Effector CD4-positive, alpha-beta T cell (primary cell): ENCODE measurements at places on chromosomes 7 and 10.

DNA sequence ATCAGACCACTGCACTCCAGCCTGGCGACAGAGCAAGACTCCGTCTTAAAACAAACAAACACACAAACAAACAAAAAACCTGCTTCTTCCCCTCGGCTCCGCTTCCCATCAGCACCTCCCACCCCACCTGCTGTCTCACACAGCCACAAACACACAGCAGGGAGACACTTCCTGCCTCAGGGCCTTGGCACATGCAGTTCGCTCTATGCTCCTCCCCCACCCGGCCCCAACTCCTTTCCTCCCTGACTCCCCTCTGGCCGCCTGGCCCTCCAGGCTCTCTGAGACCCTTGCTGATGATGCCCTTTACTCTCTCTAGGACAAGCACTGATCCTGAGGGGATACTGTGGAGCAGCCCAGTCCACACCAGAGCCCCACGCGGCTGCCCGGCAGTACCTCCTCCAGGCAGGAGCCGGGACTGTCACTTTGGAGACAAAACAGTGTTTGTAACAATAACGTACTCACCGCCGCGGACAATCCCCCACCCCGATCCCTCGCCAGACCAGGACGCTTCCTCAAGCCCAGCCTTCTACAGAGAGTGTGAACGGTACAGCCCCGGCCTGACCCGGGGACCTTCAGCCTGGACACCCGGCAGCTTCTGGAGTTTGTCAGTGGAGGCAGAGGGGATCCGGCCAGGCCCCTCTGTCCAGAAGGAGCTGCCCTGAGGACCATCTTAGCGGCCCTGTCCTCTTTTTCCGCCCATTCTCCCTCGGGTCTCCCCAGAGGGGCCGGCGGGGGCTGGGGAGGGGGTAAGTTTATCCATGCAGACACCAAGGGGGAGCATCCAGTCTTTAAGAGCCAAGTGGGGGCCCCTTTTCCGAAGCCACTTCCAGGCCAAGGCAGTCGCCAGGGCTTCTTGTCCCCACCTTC lies 50.0 kb upstream of the GTF2IRD1 start:
- DNase-seq = no peak

GRCh38 chr10:125815764-125816163 lies 7.3 kb downstream of the UROS start:
- DNase-seq = no peak

DNA sequence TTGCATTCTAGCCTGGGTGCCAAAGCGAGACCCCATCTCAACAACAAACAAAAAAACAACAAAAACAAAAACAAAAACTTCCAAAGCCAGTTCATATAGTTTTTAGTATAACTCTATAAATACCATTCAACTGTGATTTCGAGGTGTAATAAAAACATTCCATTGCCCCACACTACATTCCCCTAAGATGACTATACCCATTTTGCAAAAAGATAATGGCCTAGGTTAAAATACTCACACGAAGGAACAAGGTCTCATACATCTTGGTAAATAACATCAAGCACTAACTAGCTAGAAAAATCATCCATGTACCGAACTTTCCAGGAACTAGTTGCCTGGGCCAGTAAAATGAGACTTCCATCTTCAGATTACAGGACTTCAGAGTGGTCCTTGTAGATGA lies 55.4 kb downstream of the GLI3 start:
- DNase-seq = no peak

- DNase-seq = no peak
Measured at GRCh38 chr7:140312141-140312846, 86.0 kb downstream of the SLC37A3 start.

DNA sequence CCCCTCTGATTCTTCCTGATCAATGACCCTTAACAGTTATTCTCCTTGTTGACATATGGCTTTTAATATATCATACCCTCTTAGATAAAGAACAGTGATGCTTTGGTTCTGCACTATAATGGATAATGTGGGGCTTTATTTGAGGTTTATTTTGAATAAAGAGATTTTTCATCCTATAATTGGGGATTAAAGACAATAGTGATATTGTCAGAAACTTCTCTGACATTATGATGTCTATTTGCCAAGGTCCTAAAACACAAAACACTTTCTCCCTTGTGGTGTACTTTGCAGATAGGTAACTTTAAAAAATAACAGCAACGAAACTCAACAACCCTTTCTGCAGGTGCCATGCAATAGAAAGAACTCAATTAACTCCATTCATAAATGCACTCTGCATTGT lies 243.6 kb upstream of the RHOBTB1 start:
- DNase-seq = no peak
